ENCODE measurements at places on chromosomes 11 and 22. TPM values are rescaled to one million over a fixed set of nuclear protein-coding genes. Genes with fewer than 3 reads are reported as not detected.

BDNF gene
- total RNA-seq, result 8.3 TPM

LPXN gene
- 4.0 TPM for total RNA-seq

USP2 gene
- total RNA-seq, result 1.1 TPM

OR4D9 gene
- total RNA-seq, result not detected

IL17REL gene
- total RNA-seq, result not detected

OR4D6 gene
- not detected for total RNA-seq

EED gene
- total RNA-seq, result 24.4 TPM

SCGB1C1 gene
- total RNA-seq, result not detected

- DNase-seq, result peak; percentile 50
Measured at GRCh38 chr11:8959546-8960166, 4.6 kb downstream of the TMEM9B start.

- DNase-seq, result no peak
Measured at GRCh38 chr11:21110415-21110814, 441.0 kb downstream of the NELL1 start.

GRCh38 chr11:9316334-9316733 is 1.9 kb upstream of the TMEM41B start:
- DNase-seq, result no peak

GRCh38 chr11:14323118-14323676 is 35.8 kb downstream of the RRAS2 start:
- no peak for DNase-seq

DNA sequence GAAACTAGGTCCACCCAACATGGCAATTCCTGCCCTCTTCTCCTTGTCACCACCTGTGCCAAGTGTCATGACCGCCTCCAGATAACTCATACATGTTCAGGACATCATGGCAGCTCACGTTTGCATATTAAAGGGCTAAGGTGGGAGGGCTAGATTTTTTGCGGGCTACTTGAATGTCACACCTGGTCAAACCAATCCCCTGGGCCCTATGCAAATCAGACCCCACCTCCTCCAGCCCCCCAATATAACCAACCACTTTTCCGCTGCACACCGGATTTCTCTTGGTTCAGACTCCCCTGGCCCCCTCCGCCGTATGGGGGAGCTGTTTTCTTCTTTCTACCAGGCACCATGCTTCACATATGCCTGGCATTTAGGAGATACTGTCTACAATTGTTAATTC is 12.6 kb downstream of the UPB1 start:
- DNase-seq, result no peak

DNA sequence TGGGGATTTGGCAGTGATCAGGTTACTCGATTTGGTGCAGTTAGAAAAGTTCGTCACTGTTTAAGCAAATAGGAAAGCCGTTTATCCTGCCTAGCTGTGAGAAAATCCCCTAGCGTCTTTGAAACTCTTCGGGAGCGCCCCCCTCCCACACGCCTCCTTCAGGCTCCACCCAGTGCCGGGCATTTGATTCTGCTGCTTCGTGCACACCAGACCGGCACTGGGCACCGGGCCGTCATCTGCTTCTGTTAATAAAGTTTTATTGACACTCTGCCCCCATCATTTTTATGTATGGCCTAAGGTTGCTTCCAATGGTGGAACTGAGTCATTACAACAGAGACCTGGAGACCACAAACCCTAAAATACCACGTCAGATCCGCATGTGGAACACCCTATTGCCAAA is 50.9 kb downstream of the IGF2 start:
- DNase-seq, result no peak

DNA sequence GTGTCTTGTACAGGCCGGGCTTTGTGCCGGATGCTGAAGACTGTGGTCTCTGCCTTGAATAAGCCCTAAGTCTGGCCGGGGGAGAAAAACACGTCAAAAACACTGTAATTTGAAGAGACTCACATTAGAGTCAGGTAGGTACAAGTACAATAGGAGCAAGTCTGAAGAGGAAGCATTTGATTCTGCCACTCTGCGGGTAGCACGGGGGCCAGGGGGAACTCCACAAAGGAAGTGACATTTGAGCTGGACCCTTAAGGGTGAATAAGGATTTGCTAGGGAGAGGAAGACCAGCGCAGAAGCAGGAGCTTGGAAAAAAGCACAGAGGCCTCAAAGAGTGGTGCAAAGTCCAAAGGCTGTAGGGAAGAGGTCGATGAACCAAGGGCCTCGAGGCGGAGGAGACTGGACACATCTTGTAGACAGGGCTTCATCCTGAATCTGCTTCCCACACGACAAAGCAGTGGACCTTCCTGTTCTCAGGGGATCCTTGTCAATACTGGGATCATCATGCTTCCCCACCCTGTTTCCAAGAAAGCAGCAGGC is 38.7 kb downstream of the BUD13 start:
- no peak for DNase-seq

GRCh38 chr11:4495487-4495886 is 13.0 kb downstream of the OR52K1 start:
- DNase-seq, result peak; percentile 19

- no peak for DNase-seq
Measured at GRCh38 chr22:17865183-17866055, 91.2 kb upstream of the BID start.

DNA sequence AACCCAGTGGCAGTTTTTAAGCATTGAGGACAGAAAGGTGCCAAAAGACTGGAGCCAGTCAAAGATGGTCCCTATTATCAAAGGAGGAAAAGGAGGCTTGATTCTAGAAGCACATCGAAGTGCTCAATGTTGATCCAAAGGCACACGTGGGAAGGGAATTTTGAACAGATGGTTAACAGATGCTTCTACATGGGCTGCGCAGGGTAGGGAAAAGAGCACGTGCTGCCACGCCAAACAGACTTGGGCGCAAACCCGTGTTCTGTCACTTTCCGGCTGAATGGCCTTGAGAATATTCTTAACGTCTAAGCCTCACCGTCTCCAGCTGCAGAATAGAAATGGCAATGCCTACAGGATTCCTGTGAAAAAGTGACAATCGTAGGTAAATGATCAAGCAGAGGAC is 217.9 kb upstream of the MTNR1B start:
- no peak for DNase-seq

- DNase-seq, result no peak
Measured at GRCh38 chr11:131393691-131394090, 23.3 kb downstream of the NTM start.

DNA sequence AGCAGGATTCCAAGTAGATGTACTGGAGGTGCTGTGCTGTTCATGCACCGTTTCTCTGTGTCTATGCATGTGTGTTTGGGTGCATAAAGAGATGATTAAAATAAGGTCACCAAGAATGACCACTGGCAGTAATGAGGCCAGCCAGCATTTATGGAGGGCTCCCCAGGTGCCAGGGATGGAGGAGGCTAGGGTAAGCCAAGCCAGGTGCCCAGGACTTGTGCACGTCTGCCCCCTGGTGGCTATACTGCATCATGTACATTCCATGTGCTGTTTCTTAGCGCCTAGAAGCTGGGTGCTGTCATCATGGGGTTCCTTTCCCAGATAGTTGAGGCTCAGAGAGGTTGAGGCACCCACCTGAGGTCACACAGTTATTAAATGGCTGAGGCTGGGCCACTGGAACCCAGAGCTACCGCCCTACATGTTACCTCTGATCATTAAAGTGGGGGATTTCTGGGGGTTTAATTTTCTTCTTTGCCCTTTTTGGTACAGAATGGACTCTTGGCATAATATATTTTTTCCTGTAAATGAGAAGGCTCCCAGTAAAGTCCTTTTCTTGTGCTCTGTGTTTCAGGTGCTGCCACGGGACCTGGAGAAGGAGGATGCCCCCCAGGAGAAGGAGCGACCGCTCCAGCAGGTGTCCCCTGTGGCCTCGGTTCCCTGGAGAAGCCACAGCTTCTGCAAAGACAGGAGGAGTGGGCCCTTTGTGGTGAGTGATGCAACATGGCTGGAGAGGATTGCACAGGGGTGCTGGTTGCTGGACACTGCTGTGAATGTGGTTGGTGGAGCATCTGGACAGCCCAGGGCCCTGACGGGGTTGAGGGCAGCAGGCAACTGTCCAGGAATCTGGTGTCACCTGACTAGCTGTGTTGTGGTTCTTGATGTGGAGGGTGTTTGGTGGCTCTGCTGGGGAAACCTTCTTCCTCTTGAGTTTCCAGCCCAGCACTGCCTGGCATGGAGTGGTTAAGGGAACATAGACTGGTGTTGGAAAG is 96.4 kb downstream of the KIAA1671 start:
- peak; percentile 83 for DNase-seq

GRCh38 chr22:41603873-41604332 is 14.3 kb upstream of the PMM1 start:
- DNase-seq, result no peak

GRCh38 chr11:3181725-3182461 is 16.8 kb upstream of the OSBPL5 start:
- no peak for DNase-seq

DNA sequence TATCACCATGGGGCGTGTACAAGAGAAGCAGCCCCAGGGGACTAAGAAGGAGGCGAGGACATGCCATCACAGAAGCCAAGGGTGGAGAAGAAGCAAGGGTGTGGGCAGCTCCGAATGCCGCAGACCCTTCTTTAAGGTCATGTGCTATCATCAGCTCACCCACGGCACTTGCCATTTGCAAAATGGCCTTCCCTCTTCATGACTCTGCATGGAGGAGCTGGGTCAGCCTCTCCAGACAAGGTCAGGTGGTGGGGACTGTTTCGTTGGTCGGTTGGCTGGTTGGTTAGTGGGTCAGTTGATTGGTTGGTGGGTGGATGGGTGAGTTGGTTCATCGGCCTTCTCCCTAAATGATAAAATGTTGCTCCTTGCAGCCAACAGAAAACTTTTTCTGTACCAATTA is 622.5 kb downstream of the TBC1D22A start:
- no peak for DNase-seq

DNA sequence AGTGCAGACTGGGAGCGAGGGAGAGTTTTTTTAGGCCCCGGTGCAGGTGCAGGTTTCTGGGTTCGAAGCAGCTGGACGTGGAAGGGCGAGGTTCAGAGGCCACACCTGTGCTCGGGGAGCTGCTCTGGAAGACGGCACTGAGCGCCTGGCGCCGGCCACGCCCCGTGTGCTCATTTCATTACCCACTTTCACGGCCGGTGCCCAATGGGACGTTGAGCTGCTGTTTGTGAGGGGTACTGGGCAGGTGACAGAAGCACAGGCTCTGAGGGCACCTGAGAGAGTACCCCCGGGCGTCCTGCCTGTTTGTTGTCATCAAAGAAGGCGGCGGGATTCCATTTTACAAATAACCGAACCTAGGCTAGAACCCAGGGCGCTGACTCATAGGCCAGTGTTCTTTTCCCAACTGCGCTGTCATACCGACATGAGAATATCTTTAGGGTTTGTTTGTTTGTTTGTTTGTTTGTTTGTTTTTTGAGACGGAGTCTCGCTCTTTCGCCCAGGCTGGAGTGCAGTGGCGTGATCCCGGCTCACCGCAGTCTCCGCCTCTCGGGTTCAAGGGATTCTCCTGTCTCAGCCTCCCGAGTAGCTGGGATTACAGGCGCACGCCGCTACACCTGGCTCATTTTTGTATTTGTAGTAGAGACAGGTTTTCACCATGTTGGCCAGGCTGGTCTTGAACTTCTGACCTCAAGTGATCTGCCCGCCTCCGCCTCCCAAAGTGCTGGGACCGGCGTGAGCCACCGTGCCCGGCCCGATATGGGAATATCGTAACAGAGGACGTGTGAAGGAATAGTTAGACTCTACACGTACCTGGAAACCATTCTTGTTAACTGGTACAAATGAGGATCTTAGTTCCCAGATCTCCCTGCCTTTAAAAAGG is 16.6 kb upstream of the SPTBN2 start:
- DNase-seq, result peak; percentile 44

DNA sequence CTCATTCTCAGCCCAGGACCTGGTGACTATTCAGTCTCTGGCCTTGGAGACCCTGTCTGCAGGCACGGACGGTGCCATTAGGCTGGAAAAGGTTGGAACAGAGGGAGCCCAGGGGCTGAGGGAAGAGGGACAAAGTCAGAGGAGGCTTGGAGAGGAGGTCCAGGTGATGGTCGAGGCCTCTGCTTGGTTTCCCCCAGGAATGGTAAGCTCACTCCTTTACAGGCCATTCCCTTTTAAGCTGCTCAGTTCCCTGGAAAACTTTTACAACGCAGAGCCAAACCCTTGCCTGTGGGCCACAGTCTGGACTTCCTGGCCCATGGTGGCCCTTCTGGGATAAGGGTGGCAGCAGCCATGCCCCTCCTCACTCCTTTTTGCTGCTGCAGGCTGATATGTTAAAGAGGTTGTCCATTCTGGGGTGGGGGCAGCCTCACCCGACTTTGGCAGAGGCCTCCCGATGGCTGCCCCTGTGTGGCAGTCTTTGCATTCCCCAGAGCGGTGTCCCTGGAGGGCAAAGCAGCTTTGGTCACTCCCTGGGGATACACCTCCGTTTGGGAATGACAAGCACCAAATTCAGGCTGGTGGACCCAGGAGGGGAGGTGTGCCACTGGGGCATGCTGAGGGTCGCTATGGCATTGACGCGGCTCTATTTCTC is 34.0 kb upstream of the RFPL3 start:
- DNase-seq, result no peak

DNA sequence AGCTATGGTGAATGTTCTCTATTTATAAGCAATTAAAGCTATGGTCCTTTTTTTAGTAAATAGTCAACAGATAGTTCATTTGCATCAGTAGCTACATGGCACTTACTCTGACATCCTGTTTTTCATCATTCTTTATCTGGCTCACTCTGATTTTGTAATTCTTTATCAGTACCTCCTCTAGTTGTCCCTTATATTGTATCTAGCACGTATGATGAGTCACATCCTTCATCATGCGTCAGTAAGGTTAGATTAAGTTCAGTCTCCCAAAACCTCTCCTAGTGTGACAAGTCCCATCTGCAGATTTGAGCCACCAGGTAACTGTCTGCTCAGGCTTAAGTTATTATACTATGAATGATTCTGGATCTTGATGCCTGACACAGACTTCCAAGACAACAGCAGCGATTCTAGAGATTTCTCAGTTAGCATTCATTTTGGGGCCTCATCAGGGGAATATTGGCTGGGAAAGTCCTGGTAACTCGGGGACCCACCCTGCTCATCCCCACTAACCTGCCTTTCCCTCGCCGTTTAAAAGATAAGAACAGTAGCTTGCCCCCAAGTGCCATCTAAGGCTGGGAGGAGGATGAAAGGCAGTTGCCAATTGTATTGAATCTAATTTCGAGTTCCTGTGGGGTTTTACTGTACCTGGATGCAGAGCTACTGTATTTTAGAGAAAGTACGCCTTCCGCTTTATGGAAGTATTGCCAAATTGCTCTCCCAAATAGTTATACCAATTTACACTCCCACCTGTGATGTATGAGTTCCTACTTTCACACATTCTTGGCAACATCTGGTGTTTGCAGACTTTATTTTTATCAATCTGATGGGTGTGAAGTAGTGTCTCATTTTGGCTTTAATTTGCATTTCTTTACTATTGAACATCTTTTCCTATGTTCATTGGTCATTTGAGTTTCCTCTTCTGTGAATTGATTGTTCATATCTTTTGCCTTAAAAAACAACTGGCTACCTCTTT is 55.9 kb downstream of the ZC3H12C start:
- no peak for DNase-seq

All from Calu3 (cell line).